ENCODE measurements at places on chromosomes 1 and 21. TPM values are rescaled to one million over a fixed set of nuclear protein-coding genes. Genes with fewer than 3 reads are reported as not detected.

GRCh38 chr1:184945029-184945428 is 29.3 kb downstream of the NIBAN1 start:
- DNase-seq: peak; percentile 55
- no peaks in the 10 kb centered on the region for H3K27me3 ChIP-seq
- H3K4me3 ChIP-seq: no peak overlapping the region
- no peaks in the 10 kb centered on the region for H3K36me3 ChIP-seq
- peak overlapping the region; percentile 5 for H3K27ac ChIP-seq
- peaks cover 33% of the 10 kb centered on the region for H3K4me1 ChIP-seq

GRCh38 chr1:152458384-152459185 is 44.5 kb upstream of the CRNN start:
- H3K4me3 ChIP-seq: no peak overlapping the region
- H3K36me3 ChIP-seq: no peaks in the 10 kb centered on the region
- peak; percentile 84 for DNase-seq
- no peaks in the 10 kb centered on the region for H3K4me1 ChIP-seq
- no peaks in the 10 kb centered on the region for H3K27me3 ChIP-seq
- H3K27ac ChIP-seq: no peak overlapping the region

GRCh38 chr1:64505944-64506655 is 36.2 kb downstream of the CACHD1 start:
- H3K27me3 ChIP-seq: no peaks in the 10 kb centered on the region
- H3K36me3 ChIP-seq: no peaks in the 10 kb centered on the region
- H3K27ac ChIP-seq: peak overlapping the region; percentile 81
- peak; percentile 70 for DNase-seq

- H3K4me3 ChIP-seq: no peak overlapping the region
- no peaks in the 10 kb centered on the region for H3K4me1 ChIP-seq
- H3K36me3 ChIP-seq: no peaks in the 10 kb centered on the region
- H3K27me3 ChIP-seq: no peaks in the 10 kb centered on the region
- no peak for DNase-seq
Measured at GRCh38 chr1:164858096-164858632, 299.2 kb downstream of the PBX1 start.

DNA sequence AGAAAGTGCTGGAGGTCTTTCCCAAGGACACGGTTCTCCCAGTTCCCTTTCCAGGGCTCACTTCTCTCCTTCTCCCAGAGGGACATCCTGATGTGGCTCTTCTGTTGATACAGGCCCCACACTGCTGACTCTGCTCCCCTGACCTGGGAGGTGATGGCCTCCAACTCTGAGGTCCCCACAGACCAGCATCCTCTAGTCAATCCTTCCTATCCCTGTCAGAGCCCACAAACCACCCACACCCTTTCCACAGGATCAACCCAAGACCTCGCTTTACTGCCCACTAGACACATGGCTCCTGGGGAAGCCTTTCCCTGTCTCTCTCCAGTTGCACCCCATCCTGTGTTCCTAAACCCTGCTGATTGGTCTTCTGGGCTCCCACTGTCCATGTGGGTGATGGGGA is 11.6 kb downstream of the SLAMF7 start:
- peaks cover 4% of the 10 kb centered on the region for H3K4me1 ChIP-seq
- no peaks in the 10 kb centered on the region for H3K36me3 ChIP-seq
- no peak overlapping the region for H3K4me3 ChIP-seq

- DNase-seq: no peak
- H3K36me3 ChIP-seq: no peaks in the 10 kb centered on the region
- peaks cover 14% of the 10 kb centered on the region for H3K4me1 ChIP-seq
Measured at GRCh38 chr1:33468531-33468930, 3.9 kb upstream of the ZSCAN20 start.

Gene PTPRF
- total RNA-seq: 101 TPM

Gene TSPEAR
- total RNA-seq: not detected

Gene TMPRSS15
- not detected for total RNA-seq
